ENCODE measurements at places on chromosomes 7 and 10.

DNA sequence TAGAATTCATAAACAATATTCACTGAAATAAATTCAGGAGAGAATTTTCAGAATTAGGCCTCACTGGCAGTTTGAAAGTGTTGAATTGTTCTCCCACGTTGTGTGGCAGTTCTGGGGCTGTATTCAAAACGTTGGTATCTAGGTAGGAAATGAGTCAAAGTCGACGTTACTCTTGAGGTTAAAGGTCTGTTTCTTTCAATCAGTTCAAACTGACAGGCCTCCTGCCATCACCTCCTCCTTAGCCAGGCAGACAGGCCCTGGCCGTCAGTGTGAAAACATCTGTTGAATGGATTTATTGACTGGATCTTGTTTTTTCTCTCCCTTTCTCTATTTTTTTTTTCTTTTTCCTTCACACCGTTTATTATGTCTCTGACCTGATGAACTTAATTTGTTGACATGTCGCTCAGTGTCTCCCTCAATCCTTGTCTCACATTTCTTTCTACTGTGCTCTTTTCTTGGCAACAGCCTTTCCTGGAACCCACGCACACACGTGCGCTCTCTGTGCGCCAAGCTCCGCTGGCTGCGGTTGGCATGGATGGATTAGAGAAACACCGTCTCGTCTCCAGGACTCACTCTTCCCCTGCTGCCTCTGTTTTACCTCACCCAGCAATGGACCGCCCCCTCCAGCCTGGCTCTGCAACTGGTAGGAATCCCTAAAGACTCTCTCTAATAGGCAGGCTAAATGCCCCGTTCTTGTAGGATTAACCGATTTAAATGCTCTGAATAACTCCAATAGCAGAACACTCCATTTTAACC, 231.7 kb downstream of the HDAC9 start:
- no peak for DNase-seq

GRCh38 chr10:56622335-56622973, 261.4 kb upstream of the ZWINT start:
- DNase-seq = no peak

GRCh38 chr7:80385508-80385907, 126.4 kb downstream of the GNAT3 start:
- DNase-seq = no peak

- no peak for DNase-seq
Observed at GRCh38 chr7:13336227-13336626, 648.8 kb downstream of the ARL4A start.

GRCh38 chr7:23558303-23558702, 26.5 kb upstream of the TRA2A start:
- DNase-seq = no peak

DNA sequence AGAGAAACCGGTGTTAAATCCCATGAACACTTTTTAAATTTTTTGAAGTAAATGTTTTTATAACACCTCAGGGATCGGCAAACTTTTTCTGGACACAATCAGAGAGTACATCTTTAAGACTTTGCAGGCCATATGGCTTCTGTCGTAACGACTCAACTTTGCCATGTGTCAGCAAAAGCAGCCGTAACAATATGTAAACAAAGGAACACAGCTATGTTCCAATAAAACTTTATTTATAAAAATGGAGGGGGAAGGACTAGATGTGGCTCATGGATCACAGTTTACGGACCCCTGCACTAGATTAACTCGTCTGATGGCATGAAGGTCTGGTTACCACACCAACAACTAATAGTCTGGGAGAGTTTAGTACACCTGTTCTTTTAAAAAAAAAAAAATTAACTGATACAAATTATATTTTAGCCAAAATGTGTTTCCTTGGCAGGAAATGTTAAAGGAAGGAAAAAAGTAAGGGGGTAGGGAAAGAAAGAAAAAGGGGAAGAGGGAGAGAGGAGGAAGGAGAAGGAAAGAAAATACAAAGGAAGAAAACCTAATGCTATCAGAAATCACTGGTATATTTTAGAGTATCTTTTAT, 50.2 kb downstream of the ABI1 start:
- DNase-seq = no peak

GRCh38 chr7:47102331-47102841, 479.5 kb downstream of the TNS3 start:
- no peak for DNase-seq

- DNase-seq = no peak
Observed at GRCh38 chr7:30135301-30136116, 723 bp downstream of the MTURN start.

GRCh38 chr10:82925547-82925946, 1050.6 kb downstream of the NRG3 start:
- DNase-seq = no peak

GRCh38 chr10:13893926-13894325, 307.2 kb downstream of the PRPF18 start:
- DNase-seq = no peak

GRCh38 chr10:12721334-12721733, 280.2 kb downstream of the CCDC3 start:
- no peak for DNase-seq

GRCh38 chr7:74454925-74455288, 1.2 kb downstream of the GTF2IRD1 start:
- no peak for DNase-seq

DNA sequence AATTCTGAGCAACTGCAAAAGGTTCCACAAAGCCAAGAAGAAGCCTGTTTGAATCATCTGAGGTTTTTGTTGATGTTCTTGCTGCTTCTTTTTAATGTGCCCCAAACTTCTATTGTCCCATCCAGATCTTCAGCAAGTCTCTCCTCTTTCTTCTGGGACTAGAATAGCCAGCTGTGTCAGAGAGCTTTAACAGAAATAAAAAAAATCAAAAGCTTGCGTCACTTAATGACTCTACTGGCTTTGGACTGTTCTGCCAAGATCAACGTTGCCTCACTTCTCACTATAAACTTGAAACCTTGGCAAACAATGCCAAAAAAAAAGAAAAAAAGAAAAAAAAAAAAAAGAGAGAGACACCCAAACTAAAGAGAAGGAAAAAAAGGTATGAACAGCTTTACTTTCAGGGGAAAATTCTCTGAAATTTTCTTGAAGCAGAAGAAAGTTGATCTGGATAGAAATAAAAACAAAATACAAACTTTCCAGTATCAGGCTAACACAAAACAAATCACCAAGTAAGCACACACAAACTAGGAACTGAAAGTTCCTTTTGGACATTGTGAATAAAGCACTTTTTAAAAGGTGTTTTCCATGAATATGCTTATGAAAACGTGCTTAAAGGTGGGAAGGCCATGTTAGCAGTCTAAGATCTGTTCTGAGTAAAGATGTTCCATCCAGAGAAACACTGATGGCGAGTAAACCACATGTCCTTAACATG, 14.8 kb downstream of the USP54 start:
- no peak for DNase-seq

DNA sequence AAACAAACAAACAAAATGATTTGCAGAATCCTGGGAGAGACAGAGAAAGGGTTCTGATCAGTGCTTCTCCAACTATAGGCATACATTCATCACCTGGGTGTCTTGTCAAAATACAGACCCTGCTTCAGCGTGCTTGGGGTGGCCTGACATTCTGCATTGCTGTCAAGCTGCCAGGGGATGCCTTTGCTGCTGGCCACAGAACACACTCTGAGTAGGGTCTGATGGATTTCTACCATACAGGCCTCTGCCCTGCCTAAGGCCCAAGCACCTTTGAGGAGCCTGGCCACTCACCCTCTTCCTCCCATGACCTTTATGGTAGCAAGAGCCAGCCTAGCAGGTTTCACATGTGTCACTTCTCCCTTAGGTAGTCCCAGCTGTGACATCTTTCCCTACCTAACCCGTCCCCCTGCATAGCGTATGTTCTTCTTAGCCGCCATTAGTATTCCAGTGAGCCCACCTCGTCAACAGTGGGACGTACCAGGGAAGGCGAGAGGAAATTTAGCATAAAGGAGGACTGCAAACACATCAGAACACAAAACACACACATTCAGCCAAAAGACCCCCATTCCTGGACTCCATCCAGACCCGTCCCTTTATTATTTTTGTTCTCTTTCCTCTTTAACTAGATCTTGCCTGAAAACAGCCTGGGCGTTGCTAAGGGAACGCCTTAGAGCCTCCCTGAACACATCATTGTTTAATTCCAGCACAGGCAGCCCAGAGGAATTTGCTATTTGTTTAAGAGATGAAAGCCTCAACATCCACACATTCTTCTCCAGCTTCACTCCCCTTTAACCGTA, 43.9 kb upstream of the PODXL start:
- DNase-seq = no peak

DNA sequence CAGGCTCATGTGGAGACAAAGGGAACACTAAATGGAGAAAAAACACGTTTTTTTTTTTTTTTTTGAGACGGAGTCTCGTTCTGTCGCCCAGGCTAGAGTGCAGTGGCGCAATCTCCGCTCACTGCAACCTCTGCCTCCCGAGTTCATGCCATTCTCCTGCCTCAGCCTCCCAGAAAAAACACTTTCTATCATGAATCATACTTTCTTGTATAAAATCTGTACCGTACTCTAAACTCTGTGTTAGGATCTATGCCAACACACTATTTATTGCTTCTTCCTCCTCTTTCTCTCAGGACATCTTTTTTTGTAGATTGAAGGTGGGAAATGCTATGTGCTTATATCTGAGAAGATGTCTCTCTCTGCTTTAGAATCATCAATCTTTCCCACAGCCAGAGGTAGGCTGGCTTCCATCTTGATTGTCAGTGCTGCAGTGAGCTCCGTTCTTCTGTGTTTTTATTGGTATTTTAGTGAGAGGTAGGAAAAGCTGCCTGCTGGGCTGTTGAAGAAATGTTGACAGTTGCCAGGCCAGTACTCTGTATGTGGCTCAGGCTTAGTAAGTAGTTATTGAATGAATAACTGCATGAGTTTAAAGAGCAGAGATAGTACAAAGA, 101.1 kb downstream of the GPR85 start:
- DNase-seq = no peak

DNA sequence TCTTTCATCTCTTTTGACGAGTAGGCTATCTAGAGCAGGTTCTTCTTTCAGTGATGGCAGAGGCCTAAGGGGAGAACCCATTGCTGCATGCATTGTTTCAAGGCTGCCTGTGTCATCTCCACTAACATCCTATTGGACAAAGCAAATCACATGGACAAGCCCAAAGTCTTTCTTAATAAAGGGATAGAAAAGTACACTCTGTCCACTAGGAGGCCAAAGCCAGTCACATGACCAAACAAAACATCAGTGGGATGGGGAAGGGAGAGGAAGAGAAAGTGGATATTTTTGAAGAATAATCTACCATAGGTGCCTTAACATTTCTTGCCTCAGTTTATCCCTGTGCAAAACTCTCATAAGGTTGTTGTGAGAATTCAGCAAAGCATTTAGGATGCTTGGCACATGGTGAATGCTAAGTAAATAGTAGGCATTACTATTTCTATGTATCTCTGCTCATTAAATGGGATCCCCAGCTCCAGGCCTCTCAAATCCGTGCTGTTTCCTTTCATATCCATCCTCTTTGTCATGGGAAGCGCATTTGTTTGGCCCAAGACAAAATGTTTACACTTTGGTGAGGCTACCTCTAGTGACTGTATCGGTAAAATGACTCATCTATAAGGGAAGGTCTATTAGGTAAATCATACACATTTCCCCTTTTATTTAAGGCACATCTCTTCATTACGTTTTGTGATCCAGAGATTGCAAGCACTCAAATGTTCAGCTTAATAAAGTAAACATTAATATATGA, 16.7 kb upstream of the CADPS2 start:
- DNase-seq = no peak

Measured in stimulated activated CD4-positive, alpha-beta T cell treated with anti-CD3 and anti-CD28 coated beads, Interleukin-1b, Interleukin-23, amount 100 ng/mL, for 1 hour (primary cell).